Dermis blood vessel endothelial cell (primary cell): ENCODE measurements at places on chromosomes 4 and X. TPM values are rescaled to one million over a fixed set of nuclear protein-coding genes. Genes with fewer than 3 reads are reported as not detected.

DNA sequence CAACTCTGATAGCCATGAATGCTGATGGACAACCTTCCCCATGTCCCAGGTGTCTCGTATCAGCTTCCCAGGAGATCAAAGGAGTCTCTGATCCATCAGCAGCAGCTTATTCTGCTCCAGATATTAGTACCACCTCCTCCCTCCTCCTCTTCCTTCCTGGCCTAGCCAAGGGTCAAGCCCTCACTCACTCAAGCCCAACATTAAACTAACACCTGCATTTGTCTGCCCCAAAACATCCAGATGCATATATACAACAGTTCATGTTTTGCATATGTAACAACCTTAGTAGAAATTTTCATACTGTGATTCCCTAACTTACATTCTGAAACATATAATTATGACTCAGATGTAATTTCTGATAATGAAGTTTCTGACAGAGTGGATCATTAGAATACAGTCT, 29.9 kb downstream of the BCLAF3 start:
- DNase-seq: peak; percentile 2

DNA sequence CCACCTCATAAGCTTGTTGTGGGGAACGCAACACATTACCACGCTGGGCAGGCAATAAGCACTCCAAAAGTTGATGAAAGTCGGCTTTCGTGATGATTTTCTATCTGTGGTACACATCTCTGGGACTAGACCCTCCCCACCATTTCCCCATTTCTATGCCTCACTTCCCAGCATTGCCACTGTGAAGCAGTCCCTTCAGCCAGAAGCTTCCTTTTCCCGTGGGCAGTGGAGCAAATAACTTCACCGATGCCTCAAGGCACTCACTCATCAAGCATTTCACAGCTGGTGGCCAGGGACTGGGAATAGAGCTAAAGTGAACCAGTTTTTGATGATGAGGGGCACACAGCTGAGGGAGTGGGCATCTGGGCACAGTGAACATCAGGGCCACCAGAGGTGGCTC, 18.9 kb downstream of the C4orf50 start:
- no peak for DNase-seq

The CRMP1 gene
- 0.34 and 0.37 TPM in 2 replicates for total RNA-seq

DNA sequence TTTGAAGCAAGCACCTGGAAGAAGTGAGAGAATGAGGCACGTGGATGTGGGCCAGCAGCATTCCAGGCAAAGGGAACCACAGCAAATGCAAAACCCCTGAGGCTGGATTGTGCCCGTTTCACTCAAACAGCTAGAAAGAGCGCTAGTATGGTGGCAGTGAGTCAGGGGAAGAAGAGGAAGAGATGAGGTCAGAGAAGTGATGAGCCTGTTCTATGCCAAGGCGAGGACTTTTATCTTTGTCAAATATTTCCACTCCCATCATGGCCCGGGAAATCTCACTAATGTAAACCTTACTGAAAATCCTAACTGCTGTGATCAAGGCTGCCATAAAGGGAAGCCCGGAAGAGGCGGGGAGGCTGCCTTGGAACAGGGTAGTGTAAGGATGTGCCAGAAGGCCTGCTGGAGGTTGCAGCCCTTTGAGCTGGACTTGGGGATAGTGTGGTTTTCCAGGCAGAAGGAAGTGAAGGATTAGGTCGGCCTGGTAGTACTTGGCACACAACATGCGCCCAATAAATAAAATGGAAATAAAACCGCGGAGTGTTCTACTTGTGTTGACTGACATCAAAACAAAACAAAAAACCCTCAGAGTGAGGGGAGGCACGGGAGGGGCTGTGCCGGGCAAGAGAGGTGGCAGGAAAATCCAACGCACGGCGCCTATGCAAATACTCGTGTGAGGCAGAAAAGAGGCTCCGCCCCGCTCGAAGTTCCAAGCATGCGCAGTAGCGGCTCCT, 1.2 kb upstream of the CDK16 start:
- peak; percentile 52 for DNase-seq
